Stomach (tissue), 19 donors: ENCODE measurements at places on chromosomes 1 and 21. TPM values are rescaled to one million over a fixed set of nuclear protein-coding genes. Genes with fewer than 3 reads are reported as not detected.

- H3K4me1 ChIP-seq: peaks cover 27% of the 10 kb centered on the region
- H3K27me3 ChIP-seq: no peaks in the 10 kb centered on the region
- peak; percentile 19 for DNase-seq
- no peaks in the 10 kb centered on the region for H3K36me3 ChIP-seq
- H3K27ac ChIP-seq: no peak overlapping the region
Measured at GRCh38 chr1:203424861-203425662, 50.5 kb upstream of the PRELP start.

DNA sequence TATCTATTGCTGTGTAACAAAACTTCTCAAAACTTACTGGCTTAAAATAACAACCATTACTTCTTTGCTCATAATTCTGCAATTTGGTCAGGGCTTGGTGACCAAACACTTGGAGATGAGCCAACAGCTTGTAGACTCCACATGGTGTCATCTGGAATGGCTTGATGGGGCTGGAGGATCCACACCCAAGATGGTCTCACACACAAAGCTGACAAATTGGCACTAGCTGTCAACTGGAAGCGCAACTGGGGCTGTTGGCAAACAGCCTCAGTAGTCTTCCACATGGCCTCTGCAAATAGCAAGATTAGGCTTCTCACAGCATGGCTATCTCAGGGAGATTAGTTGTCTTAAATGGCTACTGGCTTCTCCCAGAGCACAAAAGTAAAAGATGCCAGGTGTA, 27.1 kb upstream of the MTF2 start:
- H3K27ac ChIP-seq: no peak overlapping the region
- H3K27me3 ChIP-seq: no peaks in the 10 kb centered on the region
- no peak overlapping the region for H3K4me3 ChIP-seq
- no peaks in the 10 kb centered on the region for H3K36me3 ChIP-seq

- no peaks in the 10 kb centered on the region for H3K27me3 ChIP-seq
- no peak for DNase-seq
- H3K4me1 ChIP-seq: peaks cover 79% of the 10 kb centered on the region
- H3K4me3 ChIP-seq: no peak overlapping the region
- H3K36me3 ChIP-seq: no peaks in the 10 kb centered on the region
- no peak overlapping the region for H3K27ac ChIP-seq
Measured at GRCh38 chr1:56566994-56567393, 12.4 kb downstream of the PLPP3 start.

Gene CLK2
- 46.4 TPM for polyA plus RNA-seq

Gene NUF2
- polyA plus RNA-seq: 7.2 TPM

Gene GCSAML
- polyA plus RNA-seq: 0.08 TPM
